ENCODE measurements at places on chromosomes 1 and 21.
A peak's percentile ranks its signal among the peaks of the same experiment; 100 is the strongest.

GRCh38 chr1:109812691-109813393 lies 49.1 kb upstream of the EPS8L3 start:
- no peak for DNase-seq

GRCh38 chr1:46622344-46622743 lies 5.7 kb upstream of the MOB3C start:
- no peak for DNase-seq

DNA sequence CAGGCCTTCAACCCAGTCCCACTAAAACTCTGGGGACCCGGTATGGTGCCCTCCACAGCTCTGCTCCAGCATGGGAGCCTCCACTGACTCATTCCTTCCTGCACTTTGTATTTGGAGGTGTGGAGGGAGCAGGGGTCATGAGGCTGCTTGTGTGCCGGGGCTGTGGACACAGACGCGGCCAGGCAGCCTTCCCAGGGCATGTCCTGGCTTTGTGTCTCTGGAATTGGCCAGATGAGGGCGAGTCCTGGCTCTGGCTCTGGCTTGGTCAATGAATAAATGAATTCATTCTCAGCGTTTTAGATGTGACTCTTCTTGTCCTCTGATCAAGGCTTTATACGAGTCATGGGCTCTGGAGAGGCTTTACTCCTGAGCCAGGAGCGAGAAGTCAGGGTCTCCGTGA lies 19.1 kb downstream of the AJAP1 start:
- no peak for DNase-seq

DNA sequence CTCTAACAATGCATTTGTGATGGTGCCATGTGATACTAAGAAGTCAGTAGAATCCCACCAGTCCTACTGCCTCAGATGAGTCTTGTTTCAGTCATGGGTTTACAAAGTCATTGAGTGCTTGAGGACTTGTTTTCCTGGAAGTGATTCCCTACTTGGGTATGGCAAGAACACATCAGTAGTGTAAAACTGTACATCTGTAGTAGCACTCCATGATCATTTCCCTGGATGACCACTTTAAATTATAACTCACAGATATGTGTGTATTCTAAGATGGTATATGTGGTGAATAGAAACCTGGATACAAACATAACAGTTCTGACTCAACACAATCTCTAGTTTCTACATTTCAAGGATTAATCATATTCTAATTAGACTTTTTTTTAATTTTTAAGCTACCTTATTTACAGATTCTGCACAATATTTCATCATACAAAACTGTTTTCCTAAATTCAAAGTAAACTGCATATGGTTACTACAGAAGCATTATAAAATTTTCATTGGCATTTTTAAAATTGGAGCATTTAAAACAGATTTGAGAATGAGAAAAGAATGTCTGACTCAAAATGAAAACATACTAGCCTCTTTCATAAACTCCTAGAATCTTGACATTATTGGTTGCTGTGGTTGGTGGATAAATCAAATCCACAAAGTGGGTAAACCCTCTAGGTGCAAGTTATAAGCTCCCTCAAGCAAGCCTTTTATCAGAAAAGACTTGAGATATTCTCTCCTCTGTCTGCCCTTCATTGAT lies 6.8 kb upstream of the PSMG1 start:
- DNase-seq: peak; percentile 13

DNA sequence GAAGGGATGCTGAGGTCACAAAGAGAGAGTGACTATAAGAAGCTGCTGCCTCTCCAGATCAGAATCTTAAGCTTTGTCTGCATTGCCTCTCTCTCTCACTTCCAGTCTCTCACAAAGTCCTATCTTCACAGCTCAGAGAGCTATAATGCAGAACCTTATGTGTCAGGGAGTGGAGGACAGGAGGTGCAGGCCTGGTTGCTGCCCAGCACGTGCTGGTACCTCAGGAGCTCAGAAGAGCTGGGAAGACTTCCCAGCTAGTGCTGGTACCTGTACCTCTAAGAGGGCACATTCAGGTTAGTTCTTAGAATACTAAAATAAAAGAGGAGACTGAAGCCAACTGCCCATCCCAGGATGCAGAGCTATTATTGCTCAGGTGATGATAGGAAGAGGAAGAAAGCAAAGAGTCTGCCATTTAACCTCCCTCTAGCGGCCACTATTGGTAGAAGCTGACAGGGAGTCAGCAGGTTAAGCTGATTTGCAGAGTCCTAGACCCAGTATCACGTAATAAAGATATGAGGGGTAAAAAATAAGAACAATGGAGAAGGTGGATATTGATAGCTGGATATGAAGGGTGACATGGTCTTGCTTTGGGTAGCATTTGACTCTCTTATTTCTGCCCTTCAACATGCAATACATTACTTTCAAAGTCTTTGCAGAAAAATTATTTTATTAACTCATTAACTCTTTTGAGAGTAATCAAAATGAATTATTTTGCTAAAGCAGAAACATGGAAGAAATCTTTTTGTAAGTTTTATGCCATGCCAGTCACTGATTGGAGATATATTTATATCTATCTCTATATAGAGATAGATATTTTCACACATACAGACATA lies 138.1 kb upstream of the HMCN1 start:
- peak; percentile 45 for DNase-seq

GRCh38 chr21:35578347-35578782 lies 482.0 kb downstream of the SETD4 start:
- peak; percentile 85 for DNase-seq

GRCh38 chr1:84961316-84961715 lies 35.6 kb downstream of the MCOLN2 start:
- no peak for DNase-seq

GRCh38 chr1:15431571-15431948 lies 6.7 kb upstream of the CTRC start:
- no peak for DNase-seq

GRCh38 chr1:74412244-74412643 lies 100.2 kb downstream of the LRRC53 start:
- peak; percentile 11 for DNase-seq

GRCh38 chr1:205283270-205284147 lies 38.0 kb downstream of the NUAK2 start:
- no peak for DNase-seq

GRCh38 chr1:244056577-244056976 lies 5.5 kb downstream of the ZBTB18 start:
- DNase-seq: no peak

DNA sequence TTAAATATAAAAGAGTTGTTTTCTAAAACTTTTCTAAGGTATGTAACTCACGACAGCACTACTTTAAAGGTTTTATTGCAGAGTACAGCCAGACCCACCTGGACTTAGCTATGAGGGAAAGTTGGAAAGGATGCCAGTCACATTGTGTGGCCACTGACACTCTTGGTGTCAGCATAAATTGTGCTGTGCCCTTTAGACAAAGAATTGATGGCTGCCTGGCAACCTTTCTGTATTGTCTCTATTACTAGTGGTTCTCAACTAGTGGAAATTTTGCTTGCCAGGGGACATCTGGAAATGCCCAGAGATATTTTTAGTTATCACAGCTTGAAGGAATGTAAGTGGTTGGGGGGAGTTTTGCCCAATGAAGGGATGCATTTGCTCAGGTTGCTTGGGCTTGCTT lies 117.5 kb upstream of the APP start:
- DNase-seq: no peak

GRCh38 chr1:27538793-27539192 lies 48.8 kb upstream of the WASF2 start:
- DNase-seq: peak; percentile 27

DNA sequence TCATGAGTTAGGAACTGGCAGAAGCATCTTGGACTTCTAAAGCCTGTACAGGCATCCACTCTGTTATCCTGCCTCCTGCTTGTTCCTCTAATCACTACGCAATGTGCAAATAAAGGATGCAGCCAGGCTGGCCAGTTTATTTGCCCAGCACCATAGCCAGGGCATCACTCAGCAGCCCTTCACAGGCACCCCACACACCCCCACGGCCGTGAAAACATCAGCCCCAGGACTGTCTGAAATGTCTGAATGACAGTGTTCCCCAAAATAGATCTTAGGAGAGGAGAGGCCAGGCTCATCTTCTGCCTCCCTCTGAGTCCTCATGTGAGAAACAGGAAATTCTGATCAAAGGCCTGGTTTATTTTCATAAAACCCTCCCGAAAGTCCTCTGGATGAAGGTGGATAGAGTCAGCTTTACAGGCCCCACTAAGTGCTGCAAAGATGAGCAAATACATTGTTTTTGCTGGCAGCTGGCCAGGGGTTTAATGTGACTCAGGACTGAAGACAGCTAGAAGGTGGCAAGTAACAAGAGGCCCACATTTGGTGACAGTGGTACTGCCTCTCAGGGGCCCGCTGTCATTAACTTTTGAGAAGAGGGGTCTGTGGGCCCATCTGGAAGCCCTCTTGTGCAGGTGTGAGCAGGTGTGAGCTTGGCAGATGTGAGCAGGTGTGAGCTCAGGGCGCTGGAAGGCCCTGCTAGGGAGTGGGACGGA lies 32.9 kb downstream of the GRHL3 start:
- DNase-seq: no peak

- no peak for DNase-seq
These were observed 40.8 kb downstream of the SLC37A1 start for GRCh38 chr21:42554251-42554961.

DNA sequence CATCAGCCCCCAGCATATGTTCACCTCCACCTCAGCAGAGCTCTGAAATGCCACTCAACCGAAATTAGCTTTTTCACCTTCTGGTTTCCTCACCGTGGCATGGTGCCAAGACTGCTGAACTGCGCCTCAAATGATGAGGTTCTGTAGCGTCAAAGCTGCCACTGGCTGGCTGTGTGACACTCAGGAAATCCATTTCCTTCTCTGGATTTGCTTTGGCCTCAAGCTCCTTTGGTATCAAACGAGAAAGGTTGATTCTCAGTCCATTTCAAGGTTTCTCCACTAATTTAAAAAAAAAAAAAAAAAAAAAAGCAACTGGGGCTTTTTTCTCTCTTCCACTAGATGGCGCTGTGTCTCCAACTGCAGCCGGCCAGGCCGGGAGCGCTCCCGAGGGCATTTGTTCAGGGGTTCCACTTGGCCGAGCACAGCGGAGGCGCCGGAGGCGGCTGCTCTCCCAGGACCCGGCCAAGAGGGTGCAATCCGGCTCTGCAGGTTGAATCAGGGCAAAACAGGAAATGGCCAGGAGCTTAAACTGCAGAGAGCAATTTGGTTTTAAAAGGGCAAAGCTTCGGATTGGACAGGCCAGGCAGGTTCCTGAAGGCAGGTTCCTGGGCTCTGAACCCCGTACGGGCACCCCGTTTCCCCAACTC lies 26.5 kb upstream of the PLA2G2C start:
- DNase-seq: peak; percentile 93

- no peak for DNase-seq
These were observed 11.9 kb upstream of the DUSP10 start for GRCh38 chr1:221753828-221754188.

DNA sequence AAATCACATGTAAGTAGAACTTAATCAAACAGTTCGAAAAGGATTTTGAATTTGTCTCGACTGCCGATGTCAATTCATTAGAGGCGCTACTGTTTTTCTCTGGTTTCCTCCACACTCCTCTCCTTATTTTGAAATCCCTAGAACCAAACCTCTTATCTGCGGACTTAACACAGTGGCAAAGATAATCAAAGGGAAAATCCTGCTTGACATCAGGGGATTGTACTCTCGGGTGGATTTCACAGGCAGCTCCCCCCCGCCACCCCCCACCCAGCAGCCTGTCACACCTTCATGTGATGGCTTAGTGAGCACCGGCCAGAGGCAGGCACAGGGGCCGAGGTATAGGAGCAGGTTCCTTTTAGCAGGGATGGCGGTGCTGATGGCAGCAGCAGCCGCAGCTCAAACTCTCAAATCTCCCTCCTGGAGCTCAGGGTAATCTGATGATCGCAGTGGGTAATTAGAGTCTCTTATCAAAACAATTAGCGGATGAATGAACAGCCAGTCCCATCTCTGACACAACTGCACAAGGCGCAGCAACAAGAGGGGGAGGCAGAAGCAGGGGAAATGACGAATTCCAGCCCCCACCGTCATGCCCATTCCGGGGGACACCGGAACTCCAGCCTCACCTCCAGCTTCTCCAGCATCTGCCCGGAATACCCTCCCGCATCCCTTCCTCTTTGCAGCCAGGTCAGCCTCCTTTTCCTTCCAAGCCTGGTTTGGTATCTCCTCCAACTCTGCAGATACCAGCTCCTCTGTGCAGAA lies 80.3 kb downstream of the SSBP3 start:
- peak; percentile 65 for DNase-seq

- DNase-seq: no peak
These were observed 12.4 kb upstream of the GPR61 start for GRCh38 chr1:109527098-109527811.

DNA sequence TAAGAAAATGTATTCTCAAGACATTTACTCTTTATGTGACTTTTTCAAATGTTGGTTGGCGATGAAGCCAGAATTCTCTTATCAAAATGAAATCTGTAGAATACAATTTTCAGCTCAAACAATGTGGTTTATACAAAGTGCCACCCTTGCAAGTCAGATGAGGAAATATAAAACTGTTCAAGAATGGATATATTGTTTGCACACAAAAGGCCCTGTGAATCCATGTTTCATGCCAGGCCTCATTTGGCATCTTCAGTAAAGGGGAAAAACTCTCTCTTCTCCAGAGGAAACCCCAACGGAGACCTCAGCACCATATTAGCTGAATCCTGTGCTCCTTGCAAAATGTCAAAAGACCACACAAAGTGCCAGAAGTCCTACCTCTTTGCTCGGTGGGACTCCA lies 310.4 kb downstream of the RRAGC start:
- DNase-seq: no peak

DNA sequence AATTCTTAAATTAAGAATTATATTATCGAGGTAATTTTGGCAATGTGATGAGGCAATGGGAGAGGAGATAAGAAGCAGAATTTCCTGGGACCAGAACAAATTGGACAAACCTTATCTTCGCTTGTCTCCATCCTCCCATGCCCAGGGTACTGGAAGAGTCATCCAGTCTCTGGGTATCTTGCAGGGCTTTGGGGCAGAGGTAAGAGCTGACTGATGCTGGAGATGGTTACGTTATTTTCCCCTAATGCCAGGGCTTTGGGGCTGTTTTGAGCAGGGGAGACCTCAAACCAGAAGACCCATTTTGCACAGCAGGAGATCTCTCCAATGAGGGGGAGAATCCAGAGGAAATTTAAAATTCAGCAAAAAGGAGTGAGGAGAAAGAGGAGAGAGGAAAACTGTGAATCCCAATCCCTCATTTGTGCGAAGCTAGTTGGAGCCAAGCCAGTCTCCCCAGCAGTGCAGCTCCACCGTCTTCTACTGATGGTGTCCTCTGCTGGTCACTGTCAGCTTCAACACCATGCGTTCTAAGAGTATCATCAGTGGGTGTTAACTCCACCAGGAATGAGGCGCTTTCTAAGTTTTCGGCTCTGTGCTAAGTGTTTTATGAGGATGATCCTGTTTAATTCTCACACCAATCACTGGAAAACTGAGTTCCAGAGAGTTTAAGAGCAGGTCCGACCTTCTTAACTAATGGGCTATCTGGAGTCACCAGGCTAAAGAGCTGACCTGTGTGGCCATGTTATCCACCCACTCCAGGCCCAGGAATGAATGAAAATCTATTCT lies 86.8 kb upstream of the CD34 start:
- DNase-seq: peak; percentile 39

- no peak for DNase-seq
These were observed 3.7 kb downstream of the MFSD2A start for GRCh38 chr1:39958403-39959200.
